ENCODE measurements at places on chromosomes 1 and 21.

- DNase-seq = no peak
Measured at GRCh38 chr1:72524021-72524420, 241.7 kb upstream of the NEGR1 start.

GRCh38 chr21:26169061-26169610 lies 1.4 kb downstream of the APP start:
- DNase-seq = peak; percentile 92

DNA sequence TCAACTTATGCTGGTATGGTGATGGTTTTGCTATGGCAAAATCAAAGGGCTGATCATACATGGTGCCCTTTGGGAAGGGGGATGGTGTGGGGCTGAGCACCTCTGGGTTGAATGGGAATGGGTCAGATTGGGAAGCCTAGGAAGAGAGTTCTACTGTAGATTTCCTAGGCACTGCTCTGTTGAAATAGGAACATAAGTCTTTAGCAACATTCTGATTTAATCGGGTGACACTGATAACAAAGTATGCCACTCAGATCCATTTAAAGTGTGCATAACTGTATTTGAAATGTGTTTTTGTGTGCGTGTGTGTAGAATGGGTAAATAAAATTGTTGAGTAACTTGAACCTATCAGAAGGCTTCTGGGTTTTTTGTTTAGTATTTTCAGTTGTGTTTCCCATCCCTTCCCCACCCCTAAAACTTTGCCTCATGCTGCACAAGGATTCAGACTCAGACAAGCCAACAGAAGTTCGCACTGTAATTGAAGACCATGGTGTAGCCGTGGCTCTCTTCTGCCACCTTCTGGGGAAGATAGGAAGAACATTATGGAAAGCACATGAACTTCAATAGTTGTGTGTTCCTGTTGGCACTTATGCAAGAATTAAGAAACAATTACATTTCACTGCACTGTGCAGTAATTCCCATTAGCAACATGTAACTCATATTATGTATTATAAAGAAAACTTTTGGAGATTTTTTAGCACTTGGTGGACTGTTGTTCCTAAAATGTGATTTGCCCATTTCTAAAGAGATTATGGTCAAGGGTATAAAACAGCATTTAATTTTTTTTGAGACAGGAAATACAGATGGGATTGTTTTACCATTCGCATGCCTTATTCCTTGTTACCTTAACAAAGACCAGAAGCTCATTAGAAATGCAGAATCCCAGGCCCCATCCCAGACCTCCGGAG lies 10.9 kb upstream of the C4BPB start:
- no peak for DNase-seq

DNA sequence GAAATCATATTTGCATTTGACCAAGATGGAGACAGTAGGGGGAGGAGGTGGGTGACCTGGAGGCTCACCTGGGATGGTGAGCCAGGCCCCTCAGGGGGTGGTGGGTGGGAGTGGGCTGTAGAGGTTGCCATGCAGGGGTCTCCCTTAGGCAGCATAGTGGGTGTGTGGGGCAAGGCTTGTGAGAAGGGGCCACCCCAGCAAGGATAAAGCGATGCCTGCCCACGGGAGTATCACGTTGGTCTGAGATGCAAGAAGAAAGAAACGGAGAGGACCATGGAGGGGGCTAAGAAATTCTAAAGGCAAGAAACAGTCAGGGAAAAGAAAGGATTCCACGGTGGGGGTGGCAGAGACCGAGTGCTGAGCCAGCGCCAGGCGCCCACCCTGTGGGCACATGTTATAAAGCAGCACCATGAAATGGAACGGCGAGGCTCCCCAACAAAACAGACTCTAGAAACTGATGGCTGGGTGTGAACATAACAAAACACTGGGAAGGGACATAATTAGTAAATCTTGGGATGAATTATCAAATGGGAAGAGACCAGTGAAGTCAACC lies 11.7 kb upstream of the C2CD2 start:
- DNase-seq = no peak

DNA sequence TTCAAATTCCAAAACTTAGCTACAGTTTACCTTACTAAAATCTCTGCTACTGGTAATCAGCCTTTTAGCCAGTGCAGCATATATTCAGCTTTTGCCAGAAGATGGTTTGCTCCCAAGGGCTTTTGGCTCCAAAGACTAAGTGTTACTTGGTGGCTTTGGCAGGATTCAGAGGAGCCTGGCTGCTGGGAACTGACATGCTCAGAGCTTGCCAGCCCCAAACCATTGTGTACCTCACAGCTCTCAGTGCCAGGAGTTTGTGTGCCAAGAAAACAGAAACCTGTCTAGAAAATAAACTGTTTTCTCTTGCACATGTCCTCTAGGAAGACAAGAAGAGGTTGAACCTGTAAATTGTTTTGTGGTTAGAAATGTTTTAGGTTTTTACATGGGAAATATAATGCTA lies 315.9 kb downstream of the ST6GALNAC3 start:
- no peak for DNase-seq

GRCh38 chr1:28380394-28380793 lies 10.9 kb downstream of the PHACTR4 start:
- no peak for DNase-seq

DNA sequence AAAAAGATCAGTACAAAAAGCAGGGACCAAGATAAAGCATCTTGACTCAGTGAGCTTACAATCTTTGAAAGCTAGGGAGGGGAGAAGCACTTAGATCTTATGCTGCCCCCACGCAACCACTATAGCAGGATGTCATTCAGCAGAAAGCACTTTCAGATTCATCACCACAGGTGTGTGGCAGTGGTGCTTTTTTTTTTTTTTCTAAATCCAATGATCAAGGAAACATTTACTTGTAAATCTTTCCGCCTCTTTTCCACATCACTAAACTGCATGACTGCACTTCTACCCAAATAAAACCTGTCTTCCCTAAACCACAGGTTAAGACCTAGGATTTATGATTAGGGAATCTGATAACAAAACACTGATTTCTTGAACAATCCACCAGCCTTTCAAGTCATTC lies 154.8 kb downstream of the SLC45A1 start:
- DNase-seq = no peak

GRCh38 chr1:228753786-228754360 lies 18.6 kb downstream of the RHOU start:
- no peak for DNase-seq

- DNase-seq = no peak
Measured at GRCh38 chr1:46370214-46370633, 23.9 kb upstream of the FAAH start.

- DNase-seq = no peak
Measured at GRCh38 chr1:172040466-172040865, 199.2 kb downstream of the DNM3 start.

DNA sequence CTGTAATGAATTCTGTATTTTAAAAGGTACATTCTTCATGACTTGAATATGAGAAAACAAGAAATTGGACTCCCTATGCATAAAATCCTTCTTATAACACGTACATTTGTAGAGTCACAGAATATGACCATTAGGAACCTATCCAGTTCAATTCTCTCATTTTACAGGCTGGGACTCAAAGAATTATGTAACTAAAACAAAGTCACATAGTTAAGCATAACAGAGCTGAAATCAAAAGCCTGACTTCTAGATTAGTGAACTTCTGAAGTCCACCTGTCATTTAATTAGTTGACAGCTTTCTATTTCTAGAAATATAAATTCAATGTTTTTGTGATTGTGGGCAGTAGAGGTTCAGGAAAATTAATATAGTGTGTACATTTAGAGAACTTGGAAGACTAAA lies 20.3 kb upstream of the TTLL7 start:
- DNase-seq = no peak

GRCh38 chr1:91883470-91883869 lies 2.5 kb downstream of the TGFBR3 start:
- DNase-seq = no peak

DNA sequence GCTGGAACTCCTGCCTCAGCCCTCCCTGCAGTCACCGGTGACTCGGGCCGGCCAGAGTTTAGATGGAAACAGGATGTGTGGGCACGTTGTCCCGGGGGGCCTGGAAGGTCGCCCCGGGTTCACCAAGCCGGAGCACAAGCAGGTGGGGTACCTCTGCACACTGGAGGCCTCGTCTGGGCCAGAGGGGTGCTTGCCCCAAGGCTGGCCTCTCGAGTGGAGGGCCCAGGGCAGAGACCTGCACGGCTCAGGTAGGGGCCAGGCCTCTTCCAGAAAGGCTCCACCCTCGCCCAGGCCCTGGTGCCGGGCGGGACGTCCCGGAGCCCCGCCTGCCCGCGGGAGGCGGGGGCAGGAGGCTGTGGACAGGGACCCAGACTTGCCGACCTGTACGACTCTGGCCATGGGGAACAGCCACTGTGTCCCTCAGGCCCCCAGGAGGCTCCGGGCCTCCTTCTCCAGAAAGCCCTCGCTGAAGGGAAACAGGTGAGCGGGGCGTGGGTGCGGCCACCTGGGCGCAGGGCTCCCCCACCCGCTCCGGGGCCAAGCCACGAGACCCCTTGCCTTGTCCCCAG lies at the start of gene PLEKHN1:
Gene PLEKHN1, plus strand, starts transcription at position 348 of the 569 bp plus-strand sequence. Its CDS starts 50 bp downstream, at position 398.
- no peak for DNase-seq

DNA sequence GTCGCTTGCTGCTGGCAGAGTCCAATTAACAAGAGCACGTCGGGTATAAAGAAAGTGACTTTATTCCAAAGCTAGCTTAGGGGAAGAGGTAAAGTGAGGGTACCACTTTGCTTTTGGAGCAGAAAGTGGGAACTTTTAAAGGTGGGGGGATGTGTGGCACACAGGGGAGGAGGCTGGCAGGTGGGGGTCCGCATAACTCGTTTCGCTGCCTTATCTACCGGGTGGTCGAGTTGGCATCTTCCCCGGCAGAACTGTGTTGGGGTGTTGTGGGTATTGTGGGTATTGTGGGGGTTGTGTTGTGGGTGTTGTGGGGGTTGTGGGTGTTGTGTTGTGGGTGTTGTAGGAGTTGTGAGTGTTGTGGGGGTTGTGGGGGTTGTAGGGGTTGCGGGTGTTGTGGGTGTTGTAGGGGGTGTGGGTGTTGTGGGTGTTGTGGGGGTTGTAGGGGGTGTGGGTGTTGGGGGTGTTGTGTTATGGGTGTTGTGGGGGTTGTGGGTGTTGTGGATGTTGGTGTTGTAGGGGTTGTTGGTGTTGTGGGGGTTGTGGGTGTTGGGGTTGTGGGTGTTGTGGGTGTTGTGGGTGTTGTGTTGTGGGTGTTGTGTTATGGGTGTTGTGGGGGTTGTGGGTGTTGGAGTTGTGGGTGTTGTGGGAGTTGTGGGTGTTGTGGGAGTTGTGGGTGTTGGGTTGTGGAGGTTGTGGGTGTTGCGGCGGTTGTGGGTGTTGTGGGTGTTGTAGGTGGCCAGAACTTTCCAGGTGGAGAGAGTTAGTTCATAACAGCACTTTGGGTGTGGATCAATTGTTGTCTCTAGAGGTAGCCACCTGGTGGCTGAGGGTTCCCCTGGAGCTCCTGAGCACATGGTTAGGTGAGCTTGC lies 52.7 kb downstream of the AGPAT3 start:
- DNase-seq = no peak

DNA sequence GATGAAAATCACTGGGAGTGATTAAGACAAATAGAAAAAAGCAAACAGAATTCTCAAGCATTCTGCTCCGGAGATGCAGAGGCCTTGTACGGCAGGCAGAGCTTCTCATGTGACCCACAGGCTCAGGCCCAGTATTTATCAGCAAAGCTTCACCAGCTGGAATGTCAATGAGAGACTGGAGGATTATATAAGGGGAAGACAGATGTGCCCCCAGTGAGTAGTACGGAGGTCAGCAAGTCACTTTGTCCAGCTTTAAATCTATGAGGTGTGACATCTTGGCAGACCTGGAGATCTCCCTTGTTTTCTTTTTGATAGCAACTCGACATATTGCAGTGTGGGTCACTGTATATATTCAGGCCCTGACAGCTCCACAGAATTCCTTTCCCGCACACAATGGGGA lies 106.8 kb downstream of the HHIPL2 start:
- DNase-seq = peak; percentile 19

GRCh38 chr1:184820218-184820750 lies 65.6 kb upstream of the EDEM3 start:
- no peak for DNase-seq

DNA sequence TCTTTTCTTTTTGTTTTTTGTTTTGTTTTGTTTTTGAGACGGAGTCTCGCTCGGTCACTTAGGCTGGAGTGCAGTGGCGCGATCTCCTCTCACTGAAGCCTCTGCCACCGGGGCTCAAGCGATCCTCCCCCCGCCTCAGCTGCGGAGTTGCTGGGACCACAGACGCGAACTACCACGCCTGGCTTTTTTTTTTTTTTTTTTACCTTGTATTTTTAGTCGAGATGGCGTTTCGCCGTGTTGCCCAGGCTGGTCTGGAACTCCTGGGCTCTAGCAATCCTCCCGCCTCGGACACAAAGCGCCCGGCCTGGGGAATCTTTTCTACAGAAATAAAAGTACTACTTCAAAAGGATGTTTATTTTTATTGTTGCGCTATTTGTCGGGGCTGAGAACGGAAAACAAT lies 1.1 kb upstream of the SETDB1 start:
- DNase-seq = peak; percentile 28

DNA sequence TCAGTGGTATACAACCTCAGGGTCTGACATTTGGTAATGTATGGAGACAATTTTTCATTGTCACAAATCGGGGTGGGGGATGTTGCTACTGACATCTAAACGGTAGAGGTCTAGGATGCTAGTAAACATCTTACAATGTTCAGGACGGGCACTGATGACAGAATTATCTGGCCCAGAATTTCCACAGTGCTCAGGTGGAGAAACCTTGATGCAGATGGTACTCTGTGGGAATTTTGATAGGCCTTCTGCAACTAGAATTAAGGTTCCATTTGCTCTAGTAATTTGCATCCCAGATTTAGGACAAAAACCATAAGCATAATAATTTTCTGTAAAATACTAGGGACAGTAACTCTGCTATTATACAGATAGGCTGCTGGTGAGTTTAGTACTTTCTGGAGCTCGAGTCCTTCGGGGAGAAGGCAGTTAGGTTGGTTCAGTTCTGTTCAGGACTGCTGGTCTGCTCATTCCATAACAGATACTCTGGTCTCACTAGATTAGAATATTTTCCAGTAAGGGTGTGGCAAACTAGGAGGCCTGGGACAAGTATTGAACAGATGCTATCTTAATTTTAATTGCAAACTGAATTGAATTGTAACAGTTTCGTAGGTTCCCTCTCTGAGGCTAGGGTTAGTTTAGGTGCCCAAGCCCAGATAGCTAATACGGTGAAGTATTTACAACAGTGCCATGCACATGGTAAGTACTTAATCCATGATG lies 11.4 kb downstream of the METTL13 start:
- no peak for DNase-seq

- DNase-seq = no peak
Measured at GRCh38 chr21:46532080-46532479, 72.8 kb downstream of the S100B start.

- DNase-seq = no peak
Measured at GRCh38 chr1:192877283-192877886, 68.5 kb downstream of the RGS2 start.

GRCh38 chr1:15765495-15766194 lies 7.0 kb downstream of the FBLIM1 start:
- DNase-seq = no peak

DNA sequence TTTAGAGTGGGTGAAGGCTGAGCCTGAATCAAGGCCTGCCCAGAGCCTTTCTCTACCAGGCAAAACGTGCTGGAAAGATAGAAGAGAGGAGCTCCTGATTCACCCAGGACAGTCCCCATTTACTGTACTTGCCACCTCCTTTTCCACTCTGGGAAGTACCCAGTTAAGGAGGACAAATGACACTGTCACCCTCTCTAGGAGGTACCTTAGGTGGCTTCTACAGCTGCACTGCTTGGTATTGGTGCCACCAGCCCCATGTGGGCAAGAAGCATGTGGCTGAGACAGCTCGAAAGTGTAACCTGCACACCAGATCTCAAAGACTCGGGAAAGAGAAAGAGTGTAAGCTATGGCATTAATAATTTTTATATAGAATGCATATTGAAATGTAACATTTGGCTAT lies 42.3 kb downstream of the RUNX1 start:
- DNase-seq = no peak

Data from right kidney (tissue), 9 donors.